ENCODE measurements at places on chromosomes 5 and 9.

DNA sequence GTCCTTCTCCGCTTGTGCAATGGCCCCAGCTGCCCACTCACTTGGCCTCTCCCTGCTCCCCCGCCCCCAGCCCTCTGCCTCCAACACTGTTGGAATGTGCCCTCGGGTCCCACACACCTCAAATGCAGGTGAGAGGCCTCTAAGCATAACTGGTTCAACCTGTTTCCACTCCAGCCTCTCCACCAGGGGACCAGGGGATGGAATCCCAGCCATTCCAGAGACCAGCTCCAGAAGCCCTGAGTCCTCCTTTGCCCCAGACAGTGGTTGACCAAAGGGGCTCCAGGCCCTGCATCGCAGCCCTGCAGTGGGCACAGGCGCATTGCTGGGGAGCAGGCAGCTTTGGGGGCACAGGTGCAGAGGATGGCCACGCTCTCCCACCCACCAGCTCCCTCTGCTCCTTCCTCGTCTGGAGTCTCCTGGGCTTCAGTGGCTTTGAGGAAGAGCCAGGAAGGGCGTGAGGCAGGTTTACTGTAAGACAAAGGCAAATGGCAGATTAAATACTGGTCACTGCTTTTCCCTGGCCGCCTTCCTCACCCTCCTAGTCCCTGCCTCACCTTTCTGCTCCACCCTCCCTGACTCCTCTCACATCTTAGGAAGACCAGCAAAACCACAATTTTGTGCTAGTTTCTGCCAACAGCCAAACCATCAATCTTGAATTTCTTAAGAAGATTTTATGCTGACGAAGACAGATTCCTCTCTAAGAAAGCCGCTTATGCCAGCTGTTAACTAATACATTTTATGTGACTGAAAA, 29.1 kb upstream of the IRX2 start:
- DNase-seq, result no peak

- no peak for DNase-seq
These were observed 3.4 kb downstream of the SSNA1 start for GRCh38 chr9:137191691-137192447.

- no peak for DNase-seq
These were observed 26.8 kb upstream of the NUDT12 start for GRCh38 chr5:103589357-103589756.

- no peak for DNase-seq
These were observed 59.1 kb downstream of the HABP4 start for GRCh38 chr9:96509026-96509425.

- no peak for DNase-seq
These were observed 6.5 kb downstream of the RORB start for GRCh38 chr9:74503666-74504065.

GRCh38 chr9:16153741-16154140, 600.9 kb downstream of the CCDC171 start:
- no peak for DNase-seq

DNA sequence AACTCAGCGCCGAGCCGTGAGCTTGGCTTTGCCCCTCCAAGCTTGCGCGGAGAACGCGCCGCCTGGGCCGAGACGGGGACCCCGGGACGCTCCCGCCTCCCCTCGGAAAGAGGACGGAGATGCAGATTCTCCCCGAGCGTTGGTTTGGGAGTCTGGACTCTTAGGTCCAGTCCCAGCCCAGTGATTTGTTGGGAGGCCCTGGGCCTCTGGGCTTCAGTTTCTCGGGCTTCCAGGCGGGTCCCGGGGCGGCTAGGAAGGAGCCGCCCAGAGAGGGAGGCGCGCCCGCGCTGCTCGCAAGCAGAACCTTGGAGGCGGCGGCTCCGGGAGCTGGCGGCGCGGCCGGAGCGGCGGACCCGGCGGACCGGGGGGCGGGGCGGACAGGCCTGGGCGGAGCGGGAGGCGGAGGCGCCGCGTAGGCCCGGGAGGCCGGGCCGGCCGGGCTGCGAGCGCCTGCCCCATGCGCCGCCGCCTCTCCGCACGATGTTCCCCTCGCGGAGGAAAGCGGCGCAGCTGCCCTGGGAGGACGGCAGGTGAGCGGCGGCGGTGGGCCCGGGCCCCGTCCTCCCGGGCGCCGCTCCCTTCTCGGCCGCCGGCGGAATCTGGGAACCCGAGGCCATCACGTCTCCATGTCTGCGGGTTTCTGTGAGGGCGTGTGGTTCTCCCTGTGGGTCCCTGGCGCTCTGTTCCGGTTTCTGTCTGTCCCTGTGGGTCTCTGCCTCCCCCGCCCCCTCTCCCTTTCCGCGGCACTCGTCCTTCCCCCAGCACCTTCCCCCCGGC, at the start of gene B4GALT7:
Gene B4GALT7 (plus strand): TSS at position 402 of the 777 bp plus-strand sequence. CDS start 79 bp downstream, at position 481.
- DNase-seq, result peak; percentile 92

DNA sequence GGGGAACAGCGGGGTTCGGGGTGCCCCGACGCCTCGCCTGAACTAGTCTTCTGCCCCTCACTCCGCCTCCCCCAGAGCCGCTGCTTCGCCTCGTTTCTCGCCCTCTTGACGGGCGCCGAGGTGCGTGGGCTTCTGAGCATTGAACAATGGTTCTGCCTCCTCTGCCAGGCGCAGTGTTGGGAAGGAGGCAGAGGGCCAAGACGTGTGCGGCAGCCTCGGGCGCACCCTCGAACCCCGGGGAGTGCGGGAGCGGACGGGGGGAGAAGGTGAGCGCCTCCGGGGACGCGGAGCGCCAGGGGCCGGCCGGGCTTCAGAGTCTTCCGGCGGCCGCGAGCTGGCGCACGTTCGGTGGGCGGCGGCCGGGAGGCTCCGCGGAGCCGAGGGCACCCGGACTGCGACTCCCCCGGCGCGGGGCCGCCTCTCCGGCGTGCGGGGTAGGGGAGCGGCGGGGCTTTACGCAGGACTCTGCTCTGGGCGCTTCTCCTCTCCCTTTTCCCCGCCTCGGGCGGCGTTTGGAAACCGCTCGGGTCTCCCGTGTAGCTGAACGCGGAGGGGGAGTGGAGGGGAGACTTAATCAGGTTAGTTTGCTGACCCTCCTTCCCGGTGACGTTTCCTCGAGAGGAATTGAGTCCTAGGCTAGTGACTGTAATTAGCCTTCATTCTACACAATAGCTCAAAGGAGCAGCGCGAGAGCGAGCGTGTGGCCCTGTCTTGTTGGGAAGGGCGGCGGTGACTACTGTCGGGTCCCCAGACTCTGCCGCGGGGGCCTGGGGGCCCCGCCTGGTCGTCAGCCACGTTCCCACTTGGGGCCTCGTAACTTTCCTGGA, 1.1 kb downstream of the VLDLR start:
- peak; percentile 44 for DNase-seq

DNA sequence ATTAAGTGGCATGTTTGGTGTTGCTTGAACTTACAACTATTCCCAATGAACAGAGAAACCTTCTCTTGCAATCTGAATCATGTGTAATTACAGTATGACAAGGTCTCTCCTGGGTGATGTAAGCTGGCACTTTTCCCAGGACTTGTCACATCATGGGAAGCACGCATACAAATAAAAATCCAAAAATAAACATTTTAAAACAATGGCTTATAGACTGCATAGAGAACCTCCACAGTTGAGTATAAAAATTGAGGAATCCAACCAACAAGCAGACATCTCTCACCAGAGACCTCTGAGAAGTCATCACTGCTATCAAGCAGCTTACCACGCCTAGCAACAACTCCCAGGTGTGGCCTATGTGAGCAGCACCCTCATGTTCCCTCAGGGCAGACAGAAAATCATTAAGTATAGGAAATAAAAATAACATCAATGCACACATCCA, 3.9 kb downstream of the MLLT3 start:
- peak; percentile 21 for DNase-seq

- DNase-seq, result peak; percentile 59
These were observed at the start of gene CFAP77 for GRCh38 chr9:132409828-132410528. CFAP77 (plus strand) TSS chr9:132410211; CDS start chr9:132410272, 61 bp downstream.

- DNase-seq, result no peak
These were observed 159.6 kb upstream of the ADAMTSL1 start for GRCh38 chr9:18314316-18314715.

DNA sequence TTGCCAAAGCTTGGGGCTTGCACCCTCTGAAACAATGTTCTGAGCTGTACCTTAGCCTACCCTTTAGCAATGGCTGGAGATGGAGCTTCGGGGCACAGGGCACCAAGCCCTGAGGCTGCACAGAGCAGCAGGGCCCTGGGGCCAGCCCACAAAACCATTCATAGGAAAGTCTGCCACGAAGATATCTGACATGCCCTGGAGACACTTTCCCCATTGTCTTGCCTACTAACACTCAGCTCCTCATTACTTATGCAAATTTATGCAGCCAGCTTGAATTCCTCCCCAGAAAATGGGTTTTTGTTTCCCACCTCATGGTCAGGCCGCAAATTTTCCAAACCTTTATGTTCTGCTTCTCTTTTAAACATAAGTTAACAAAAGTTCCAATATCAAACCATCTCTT, 105.7 kb downstream of the DTWD2 start:
- no peak for DNase-seq

- DNase-seq, result no peak
These were observed 234.2 kb downstream of the ZNF608 start for GRCh38 chr5:124512236-124512635.

DNA sequence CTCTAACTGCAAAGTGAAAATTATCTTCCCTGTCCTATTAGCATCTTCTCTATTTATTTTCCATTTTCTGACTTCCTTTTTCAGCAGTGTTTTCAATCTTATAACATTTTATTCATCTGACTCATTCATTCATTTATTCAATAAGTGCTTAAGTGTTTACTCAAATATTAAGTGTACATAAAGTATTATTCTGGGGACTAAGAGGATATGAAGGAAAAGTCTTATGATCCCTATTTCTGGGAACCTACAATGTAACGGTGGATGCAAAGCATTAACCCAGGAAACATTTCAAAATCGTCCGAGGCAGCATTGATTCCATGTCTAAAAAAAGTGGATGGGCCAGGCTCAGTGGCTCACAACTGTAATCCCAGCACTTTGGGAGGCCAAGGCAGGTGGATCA, 19.4 kb upstream of the TRPM6 start:
- DNase-seq, result no peak

GRCh38 chr5:172801179-172801671, 30.2 kb upstream of the DUSP1 start:
- DNase-seq, result no peak

DNA sequence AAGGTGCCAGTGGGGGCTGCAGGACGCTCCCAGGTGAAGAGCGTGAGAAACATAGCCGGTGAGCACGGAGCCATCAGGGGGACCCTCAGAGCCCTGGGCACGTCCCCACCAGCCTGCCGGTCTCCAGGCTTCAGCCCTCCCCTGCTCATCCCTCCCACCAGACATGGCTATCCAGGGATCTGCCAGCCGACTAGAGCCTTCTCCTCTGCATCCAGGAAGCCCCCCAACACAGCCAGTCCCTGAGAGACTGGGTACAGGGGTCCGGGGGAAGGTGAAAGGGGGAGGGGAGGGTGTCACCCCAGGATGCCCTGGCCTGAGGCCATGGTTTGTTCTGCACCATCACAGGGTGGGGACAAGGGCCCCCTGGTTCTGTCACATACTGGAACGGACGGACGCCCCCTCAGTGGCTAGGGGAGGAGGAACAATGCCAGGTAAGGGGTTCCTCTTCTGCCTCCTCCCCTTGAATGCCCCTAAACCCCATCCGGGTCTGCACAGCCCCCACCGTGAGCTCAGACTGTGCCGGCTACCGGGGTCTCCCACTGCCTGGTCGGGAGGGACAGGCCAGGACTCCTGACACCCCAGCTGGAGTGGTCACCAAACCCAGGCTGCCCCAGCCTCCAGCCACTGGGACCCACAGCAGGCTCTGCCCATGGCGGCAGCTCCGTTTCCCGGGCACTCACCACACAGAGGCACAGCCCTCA, 34.3 kb downstream of the NACC2 start:
- DNase-seq, result no peak

- DNase-seq, result no peak
These were observed 20.4 kb upstream of the KIF12 start for GRCh38 chr9:114119242-114120191.

DNA sequence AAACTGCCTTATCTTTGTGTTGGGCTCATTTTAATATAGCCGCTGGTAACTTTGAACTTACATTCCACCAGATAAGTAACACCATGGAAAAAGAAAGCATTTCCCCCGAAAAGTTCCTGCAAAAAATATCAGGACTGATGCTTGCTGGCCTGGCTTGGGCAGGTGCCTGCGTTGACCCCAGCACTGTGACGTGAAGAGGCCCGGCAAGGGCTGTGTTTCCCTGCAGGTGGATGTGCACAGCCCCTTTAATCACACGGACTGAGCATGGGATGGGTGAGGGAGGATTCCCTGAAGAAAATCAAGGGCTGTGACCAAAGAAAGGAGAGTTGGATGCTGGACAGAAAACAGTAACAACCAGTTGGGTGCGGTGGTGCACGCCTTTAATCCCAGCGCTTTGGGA, 138.2 kb downstream of the NSG2 start:
- no peak for DNase-seq

GRCh38 chr9:76917299-76917698, 11.4 kb upstream of the PRUNE2 start:
- no peak for DNase-seq

DNA sequence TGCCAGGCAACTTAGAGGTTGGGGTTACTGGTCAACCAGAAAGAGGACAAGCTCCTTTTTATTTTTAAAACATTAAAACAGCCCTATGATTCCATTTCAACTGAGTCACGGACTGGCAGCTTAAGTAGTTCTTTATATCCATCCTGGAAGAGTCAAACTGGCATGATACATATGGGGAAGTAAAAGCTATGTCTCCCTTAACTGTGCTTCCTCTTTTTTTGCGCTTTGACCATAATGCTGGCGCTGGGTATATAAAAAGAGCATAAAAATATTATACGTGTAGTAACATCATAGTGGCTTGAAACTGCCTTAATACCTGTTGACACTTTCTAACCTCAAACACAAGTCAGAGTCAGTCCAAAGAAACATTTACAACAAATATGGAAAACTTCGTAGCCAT, 274.4 kb downstream of the CSNK1G3 start:
- no peak for DNase-seq

DNA sequence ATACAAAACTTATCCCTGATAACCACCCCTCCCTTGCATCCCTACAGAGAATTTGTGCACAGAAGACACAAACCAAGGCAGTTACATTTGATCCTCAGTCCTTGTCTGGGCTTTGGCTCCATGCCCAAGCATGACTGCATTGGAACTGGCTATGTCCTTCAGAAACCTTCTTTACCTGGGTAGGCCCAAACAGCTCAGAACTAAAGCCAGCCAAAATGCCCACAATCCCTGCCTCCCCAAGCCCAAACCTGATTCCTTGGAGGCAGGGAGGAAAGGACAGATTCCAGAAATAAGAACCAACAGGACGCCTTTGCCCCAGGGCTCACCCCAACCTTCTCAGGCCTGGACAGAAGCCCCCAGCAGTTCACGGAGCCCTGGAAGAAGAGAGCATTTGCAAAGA, 8.2 kb downstream of the IL17B start:
- no peak for DNase-seq

GRCh38 chr9:107375651-107376369, 92.7 kb downstream of the RAD23B start:
- DNase-seq, result no peak
